Osteocyte (in vitro differentiated cells): ENCODE measurements at places on chromosomes 11 and 22. TPM values are rescaled to one million over a fixed set of nuclear protein-coding genes. Genes with fewer than 3 reads are reported as not detected.

- no peak for DNase-seq
- H3K27me3 ChIP-seq: no peaks in the 10 kb centered on the region
- H3K4me3 ChIP-seq: no peak overlapping the region
- peaks cover 5% of the 10 kb centered on the region for H3K36me3 ChIP-seq
- H3K27ac ChIP-seq: peak overlapping the region; percentile 98
- peaks cover 80% of the 10 kb centered on the region for H3K4me1 ChIP-seq
Measured at GRCh38 chr11:78801161-78801884, 226.7 kb upstream of the NARS2 start.

DNA sequence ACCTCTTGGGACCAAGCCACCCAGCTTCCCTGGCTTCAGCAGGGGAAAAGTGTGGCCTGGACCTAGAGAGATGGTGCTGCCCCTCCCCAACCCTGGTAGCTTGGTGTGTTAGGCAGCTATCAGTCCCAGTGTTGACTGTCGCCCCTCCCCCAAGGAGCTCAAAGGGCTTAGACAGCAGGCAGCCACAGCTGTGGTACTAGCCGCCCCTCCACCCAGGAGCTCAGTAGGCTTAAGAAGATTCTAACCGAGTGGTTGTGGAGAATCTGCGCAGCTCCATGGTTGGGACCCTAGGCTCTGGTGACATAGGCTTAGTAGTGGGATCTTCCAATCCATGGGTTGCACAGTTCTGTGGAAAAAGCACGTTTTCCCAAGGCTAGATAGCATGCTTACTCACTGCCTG, 458.4 kb upstream of the LRRC4C start:
- no peak overlapping the region for H3K27ac ChIP-seq
- no peak overlapping the region for H3K4me3 ChIP-seq

- H3K4me3 ChIP-seq: no peak overlapping the region
- H3K27ac ChIP-seq: no peak overlapping the region
- no peaks in the 10 kb centered on the region for H3K27me3 ChIP-seq
- DNase-seq: no peak
Measured at GRCh38 chr11:74412733-74413359, 14.6 kb upstream of the PGM2L1 start.

DNA sequence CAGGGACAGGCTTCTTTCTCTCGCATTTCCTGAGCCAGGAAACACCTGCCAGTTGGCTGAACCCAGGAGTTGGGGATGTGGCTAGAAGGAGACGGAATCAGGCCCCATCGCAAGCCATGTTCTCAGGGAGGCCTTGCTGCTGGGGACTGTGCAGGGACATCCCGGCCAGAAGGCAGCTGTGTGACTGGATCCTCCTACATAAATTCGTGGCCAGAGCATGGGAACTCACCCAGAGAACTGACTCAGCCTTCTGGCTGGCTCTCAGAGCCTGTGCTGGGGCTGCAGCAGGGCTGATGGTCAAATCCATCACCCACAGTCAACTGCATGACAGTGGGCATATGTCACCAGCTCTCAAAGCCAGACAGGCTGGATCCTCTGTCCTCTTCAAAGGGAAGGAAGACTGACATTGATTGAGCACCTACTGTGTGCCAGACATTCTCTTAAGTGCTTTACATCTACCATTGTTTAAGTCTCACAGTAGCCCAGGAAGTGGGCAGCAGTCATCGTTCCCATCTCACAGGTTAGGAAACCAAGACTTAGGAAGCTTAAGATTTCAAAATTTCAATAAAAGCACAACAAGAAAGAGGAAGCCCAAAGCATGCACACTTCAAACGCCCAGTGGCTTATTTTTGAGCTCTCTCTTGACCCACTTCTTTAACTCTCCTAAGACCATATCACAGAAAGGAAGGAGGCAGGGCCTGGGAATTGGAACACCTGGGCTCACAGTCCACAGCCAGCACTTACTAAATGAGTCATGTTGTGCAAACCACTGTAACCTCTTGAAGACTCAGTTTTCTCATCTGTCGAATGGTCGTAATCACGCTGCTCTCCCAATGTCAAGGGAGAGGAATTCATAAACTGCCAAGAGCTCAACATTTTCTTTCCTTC, 30.9 kb upstream of the CACNG2 start:
- H3K4me1 ChIP-seq: no peaks in the 10 kb centered on the region
- no peak overlapping the region for H3K4me3 ChIP-seq
- H3K36me3 ChIP-seq: no peaks in the 10 kb centered on the region
- no peak overlapping the region for H3K27ac ChIP-seq
- DNase-seq: peak; percentile 65
- peaks cover 44% of the 10 kb centered on the region for H3K27me3 ChIP-seq

DNA sequence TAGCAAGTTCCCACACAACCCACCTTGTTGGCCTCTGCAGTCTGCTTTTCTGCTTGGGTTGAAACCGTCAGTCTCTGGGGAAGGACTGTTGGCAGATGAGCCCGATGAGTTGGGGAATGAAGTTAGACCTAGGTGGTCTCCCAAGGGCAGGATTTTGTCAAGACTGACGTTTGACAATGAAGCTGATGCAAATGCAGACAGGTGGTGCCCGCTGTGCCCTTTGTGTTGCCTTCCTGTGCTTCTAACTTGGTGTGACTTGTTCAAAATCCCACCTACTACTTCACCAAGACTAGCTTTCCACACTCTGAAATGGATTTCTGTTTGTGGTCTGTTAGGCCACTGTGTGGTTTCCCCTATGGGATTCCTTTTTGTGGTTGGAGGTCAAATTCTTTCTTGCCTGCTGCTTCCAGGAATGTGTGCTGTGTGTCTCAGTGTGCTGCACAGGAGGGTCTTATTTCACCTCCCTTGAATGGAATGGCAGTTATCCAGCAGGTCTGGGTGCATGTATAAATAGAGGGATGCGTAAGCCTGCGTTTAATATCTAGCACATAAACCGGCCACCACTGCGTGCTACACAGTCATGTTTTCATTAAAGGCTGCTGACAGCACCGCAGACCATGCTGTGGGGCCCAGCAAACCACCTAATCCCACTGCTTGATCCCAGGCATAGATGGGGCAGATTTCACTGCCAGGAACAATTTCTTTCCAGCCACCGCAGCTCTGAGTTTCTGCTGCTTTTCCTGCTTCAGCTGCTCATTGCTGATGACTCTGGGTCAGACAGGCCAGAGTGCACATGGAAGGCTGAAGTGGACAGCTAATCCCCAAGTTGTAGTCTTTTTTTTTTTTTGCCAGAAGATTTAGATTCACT, 44.8 kb downstream of the ADAMTS8 start:
- H3K4me1 ChIP-seq: peaks cover 32% of the 10 kb centered on the region
- no peak for DNase-seq

- H3K4me1 ChIP-seq: peaks cover 16% of the 10 kb centered on the region
- no peaks in the 10 kb centered on the region for H3K27me3 ChIP-seq
- no peak overlapping the region for H3K4me3 ChIP-seq
Measured at GRCh38 chr11:119683783-119684182, 45.2 kb downstream of the NECTIN1 start.

DNA sequence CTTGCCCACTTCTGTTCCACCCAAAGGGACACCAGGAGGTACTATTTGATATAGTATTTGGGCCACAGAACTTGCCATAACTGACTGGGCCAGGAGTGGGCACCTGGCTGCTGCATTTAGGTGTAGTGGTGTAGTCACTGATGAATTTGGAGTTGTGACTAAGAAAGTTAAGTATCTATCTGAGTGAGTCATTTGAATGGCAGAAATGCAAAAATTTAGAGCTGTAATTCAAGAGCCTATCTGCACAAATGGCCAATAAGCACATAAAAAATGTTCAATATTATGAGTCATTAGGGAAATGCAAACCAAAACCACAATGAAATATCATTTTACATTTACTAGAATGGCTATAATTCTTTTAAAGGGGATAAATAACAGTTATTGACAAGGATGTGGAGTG, 14.7 kb downstream of the GLYATL2 start:
- no peak overlapping the region for H3K4me3 ChIP-seq
- H3K4me1 ChIP-seq: no peaks in the 10 kb centered on the region
- H3K27ac ChIP-seq: no peak overlapping the region
- no peaks in the 10 kb centered on the region for H3K27me3 ChIP-seq
- H3K36me3 ChIP-seq: no peaks in the 10 kb centered on the region
- no peak for DNase-seq

DNA sequence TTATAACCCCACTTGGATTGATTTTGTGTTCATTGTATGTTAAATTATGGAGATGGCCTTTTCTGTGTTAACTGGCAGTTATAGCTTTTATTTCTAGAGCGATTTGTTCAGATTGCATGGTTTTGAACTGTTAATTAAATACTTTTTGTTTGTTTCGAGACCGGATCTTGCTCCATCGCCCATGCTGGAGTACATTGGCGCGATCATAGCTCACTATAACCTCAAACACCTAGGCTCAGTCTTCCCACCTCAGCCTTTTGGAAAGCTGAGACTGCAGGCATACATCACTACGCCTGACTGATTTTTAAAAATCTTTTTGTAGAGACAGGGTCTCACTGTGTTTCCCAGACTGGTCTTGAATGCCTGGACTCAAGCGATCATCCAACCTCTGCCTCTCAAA, 77.0 kb downstream of the FAM83F start:
- no peaks in the 10 kb centered on the region for H3K36me3 ChIP-seq
- H3K27me3 ChIP-seq: peaks cover 8% of the 10 kb centered on the region
- no peak overlapping the region for H3K27ac ChIP-seq
- DNase-seq: no peak
- H3K4me3 ChIP-seq: no peak overlapping the region

DNA sequence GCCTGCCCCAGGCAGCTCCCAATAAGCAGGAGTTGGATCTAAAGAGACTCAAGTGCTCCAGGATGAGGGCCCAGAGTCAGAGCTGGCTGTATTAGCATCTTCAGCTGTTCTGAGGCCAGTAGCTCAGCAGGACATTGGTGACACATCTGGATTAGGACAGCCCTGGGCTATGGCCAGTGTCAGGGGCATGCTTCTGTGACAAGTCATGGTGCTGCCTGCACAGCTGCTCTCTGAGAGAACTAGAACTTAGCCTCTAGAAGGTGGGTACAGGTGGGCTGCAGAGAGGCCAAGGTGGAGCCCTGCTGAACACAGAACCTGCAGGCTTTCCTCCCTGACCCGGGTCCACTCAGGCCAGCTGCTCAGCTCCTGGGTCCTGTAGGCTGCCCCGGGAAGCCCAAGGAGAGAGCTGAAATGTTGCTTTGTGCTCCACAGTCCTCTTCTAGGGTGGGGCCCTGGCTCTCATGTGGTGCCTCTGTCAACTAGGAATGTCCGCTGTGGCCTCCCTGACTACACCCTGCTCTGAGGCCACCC, 426.9 kb downstream of the SOX6 start:
- H3K27me3 ChIP-seq: no peaks in the 10 kb centered on the region
- H3K36me3 ChIP-seq: no peaks in the 10 kb centered on the region
- peak; percentile 65 for DNase-seq
- no peaks in the 10 kb centered on the region for H3K4me1 ChIP-seq
- no peak overlapping the region for H3K4me3 ChIP-seq
- H3K27ac ChIP-seq: no peak overlapping the region

- H3K4me3 ChIP-seq: no peak overlapping the region
- no peaks in the 10 kb centered on the region for H3K4me1 ChIP-seq
- H3K27me3 ChIP-seq: peaks cover 36% of the 10 kb centered on the region
- no peak overlapping the region for H3K27ac ChIP-seq
Measured at GRCh38 chr11:119578521-119579191, 150.3 kb downstream of the NECTIN1 start.

GRCh38 chr11:46294365-46295309, 17.2 kb downstream of the CREB3L1 start:
- DNase-seq: no peak
- peaks cover 5% of the 10 kb centered on the region for H3K36me3 ChIP-seq
- H3K4me3 ChIP-seq: peak overlapping the region; percentile 79
- no peaks in the 10 kb centered on the region for H3K27me3 ChIP-seq

GRCh38 chr11:16292167-16292859, 64.0 kb downstream of the SOX6 start:
- no peaks in the 10 kb centered on the region for H3K36me3 ChIP-seq
- no peak for DNase-seq
- H3K4me1 ChIP-seq: peaks cover 8% of the 10 kb centered on the region
- H3K27me3 ChIP-seq: no peaks in the 10 kb centered on the region
- H3K4me3 ChIP-seq: no peak overlapping the region

GRCh38 chr11:102202972-102203371, 92.7 kb downstream of the YAP1 start:
- no peak overlapping the region for H3K4me3 ChIP-seq
- no peak for DNase-seq
- no peak overlapping the region for H3K27ac ChIP-seq
- H3K27me3 ChIP-seq: no peaks in the 10 kb centered on the region
- peaks cover 24% of the 10 kb centered on the region for H3K36me3 ChIP-seq
- peaks cover 4% of the 10 kb centered on the region for H3K4me1 ChIP-seq

DNA sequence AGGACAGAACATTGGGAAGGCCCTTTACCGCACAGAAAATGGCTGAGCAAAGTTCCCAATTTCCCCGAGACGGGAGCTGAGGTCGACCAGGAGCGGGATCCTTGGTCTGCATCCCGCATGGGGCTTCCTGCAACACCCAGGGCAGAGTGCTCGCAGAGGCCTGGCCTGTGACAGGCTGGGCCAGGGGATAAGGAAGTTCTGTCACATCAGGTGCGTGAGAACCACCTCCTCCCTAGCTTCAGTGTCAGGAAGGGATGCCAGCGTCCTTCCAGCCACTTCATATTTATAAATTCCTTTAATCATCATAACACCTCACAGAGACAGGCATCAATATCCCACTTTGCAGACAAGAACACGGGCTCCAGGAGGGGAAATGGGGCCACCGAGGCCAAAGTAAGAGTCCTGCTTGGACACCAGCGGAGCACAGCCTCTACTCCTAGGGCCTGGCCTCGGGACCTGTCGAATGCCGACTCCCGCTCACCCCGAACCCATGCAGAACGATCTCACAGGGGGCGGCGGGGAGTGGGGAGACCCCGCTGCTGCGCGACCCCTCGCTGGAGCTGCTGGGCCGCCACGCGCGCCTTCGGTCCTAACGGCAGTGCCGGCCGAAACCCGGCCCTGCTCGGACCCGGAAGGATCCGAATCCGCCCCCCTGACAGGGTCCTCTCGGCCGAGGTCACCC, 532 bp downstream of the BET1L start:
- DNase-seq: peak; percentile 81
- H3K4me3 ChIP-seq: peak overlapping the region; percentile 94
- peaks cover 35% of the 10 kb centered on the region for H3K4me1 ChIP-seq
- H3K36me3 ChIP-seq: peaks cover 22% of the 10 kb centered on the region

GRCh38 chr11:104946907-104947306, 21.5 kb downstream of the CASP4 start:
- no peak for DNase-seq
- no peak overlapping the region for H3K4me3 ChIP-seq
- peaks cover 65% of the 10 kb centered on the region for H3K36me3 ChIP-seq
- no peaks in the 10 kb centered on the region for H3K27me3 ChIP-seq
- no peak overlapping the region for H3K27ac ChIP-seq
- H3K4me1 ChIP-seq: no peaks in the 10 kb centered on the region

The DERL3 gene
- total RNA-seq: 0.52 and 0.56 TPM in 2 replicates

The OR5B21 gene
- total RNA-seq: not detected in 2 replicates

The HOATZ gene
- not detected in 2 replicates for total RNA-seq

The APOBEC3F gene
- 9.9 and 13.0 TPM in 2 replicates for total RNA-seq

The ALKBH8 gene
- 5.0 and 7.0 TPM in 2 replicates for total RNA-seq

The DNAJB13 gene
- total RNA-seq: not detected in 2 replicates

The GSTT2 gene
- not detected in 2 replicates for total RNA-seq

The TMEM45B gene
- total RNA-seq: not detected in 2 replicates

The FAM111A gene
- 43.0 and 48.5 TPM in 2 replicates for total RNA-seq

The TESMIN gene
- total RNA-seq: 0.55 and 0.56 TPM in 2 replicates
